CD4-positive, alpha-beta memory T cell (primary cell): ENCODE measurements at places on chromosomes 7 and 10.

- no peak for DNase-seq
Measured at GRCh38 chr10:15182540-15183207, 14.2 kb upstream of the NMT2 start.

GRCh38 chr10:89475125-89475524, 60.3 kb downstream of the SLC16A12 start:
- no peak for DNase-seq

DNA sequence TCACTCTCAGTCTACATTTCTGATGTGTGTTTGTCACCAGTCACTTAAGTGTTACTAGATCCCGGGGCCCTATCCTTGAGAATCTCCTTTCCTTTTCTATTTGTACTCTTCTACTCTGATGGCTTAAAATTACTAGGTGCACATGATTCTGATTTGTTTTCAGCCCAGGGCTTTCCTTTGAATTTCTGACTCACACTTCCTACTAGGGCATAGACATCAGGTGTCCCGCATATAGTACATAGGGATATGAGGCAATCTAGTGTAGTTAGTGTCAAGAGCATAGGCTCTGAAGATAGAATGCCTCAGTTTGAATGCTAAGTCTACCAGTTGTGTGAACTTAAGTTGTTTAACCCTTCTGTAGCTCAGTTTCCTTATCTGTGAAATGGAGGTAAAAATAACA, 49.4 kb upstream of the LRRN3 start:
- DNase-seq: no peak

- no peak for DNase-seq
Measured at GRCh38 chr10:69285699-69286098, 7.4 kb downstream of the HK1 start.

DNA sequence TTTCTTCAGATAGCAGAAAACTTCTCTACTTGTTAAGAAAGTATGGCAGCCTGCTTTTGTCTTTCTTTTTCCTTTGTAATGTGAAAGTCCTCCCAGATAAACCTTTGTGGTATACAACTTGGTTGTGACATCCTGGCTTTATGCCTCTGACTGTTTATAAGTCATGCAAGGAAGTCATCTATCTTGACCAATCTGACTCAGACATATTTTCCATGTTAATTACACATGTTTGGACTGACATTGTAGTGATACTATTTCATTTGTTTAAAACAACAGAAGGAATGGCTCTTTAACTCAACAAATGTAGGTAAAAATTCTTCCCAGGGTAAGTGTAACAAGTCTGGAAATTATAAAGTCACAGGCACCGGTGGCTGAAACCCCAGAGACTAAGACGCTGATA, 341.6 kb upstream of the MEOX2 start:
- no peak for DNase-seq

GRCh38 chr7:101598422-101598985, 30.6 kb downstream of the MYL10 start:
- no peak for DNase-seq

GRCh38 chr10:126640401-126640800, 30.1 kb downstream of the C10orf90 start:
- DNase-seq: no peak

GRCh38 chr7:88243345-88243909, 23.6 kb upstream of the SRI start:
- DNase-seq: peak; percentile 12

DNA sequence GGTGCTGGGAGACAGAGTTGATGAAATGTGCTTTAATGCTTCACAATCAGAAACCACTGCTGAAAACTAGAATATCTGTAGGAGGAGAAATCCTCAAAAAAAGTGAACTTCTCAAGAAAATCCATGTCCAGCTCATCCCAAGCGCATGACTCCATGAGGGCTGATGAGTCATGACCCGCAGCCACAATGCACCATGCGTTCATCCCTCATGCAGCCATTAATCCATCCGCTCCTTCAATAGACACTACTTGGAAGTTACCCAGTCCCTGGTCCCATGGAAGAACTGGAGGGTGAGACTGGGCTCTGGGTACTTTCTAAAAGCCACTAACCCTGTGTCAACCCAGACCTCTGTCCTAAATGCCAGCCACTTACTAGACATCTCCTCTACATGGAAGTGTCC, 24.4 kb downstream of the TMEM273 start:
- no peak for DNase-seq

DNA sequence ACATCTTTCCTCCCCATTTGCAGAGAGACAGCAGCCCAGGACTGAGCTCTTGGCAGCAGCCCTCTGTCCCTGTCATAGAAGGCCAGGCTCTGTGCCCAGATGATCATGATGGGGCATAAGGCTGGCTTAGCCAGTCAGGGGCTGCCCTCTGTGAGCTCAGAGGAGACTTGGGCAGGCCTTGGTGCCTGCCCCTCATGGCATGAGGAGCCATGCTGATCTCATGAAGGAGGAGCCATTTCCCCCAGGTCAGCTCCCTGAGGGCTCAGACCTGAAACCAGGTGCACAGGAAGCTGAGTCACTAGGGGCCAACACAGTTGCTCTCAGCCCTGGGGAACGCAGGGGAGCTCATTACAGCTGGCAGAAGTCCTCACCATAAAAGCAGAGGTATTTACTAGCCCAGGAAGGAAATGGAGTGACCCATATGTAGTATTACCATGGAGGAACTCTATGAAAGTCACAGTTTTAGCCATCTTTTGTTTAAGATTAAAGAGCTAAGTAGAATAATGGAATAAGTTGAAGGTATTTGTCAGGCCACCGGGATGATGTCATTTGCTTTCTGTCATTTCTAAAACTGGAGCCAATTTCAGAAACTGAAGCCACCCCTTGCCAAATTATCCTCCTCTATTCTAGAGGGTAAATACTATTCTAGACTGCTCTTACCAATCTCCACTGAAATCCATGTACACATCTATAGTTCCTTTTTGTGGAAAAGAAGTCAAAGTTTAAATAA, 362.4 kb upstream of the ZNF32 start:
- DNase-seq: no peak

DNA sequence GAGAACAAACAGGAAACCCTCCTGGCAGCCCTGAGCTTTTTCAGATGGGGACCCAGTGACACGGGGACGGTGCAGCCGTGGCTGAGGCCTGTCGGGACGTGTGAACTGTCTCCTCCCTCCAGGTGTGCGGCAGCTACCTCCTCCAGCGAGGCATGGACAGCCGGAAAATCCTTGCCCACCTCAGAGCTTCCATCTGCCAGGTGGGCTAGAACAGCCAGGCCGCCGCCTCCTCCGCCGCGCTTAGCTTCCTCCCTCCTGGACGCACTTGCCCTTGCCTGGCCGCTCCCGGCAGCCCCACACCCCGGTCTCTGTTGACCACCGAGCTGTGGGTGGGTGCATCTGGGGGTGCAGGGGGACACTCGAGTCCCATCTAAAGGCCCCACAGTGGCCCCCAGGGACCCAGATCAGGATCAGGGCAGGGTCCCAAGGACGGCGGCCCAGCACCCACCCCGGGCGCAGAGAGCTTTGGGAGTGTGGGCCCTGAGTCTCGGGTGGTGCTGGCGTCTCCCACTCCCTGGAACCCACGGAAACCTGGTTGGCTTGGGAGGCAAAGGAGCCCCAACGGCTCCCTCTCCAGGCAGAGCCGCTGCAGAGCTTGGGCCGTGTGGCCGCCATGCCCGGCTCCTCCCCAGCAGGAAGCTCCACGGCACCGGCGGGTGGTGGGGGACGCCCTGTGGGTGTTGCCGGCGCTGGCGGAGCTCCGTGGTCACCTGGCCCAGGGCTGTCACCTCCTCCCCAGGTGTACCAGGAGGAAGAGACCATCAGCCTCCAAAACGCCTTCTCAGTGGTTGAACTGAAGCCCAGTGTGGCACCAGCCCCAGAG, 32.9 kb upstream of the UTF1 start:
- no peak for DNase-seq

GRCh38 chr10:110115784-110116520, 91.5 kb upstream of the MXI1 start:
- DNase-seq: no peak

DNA sequence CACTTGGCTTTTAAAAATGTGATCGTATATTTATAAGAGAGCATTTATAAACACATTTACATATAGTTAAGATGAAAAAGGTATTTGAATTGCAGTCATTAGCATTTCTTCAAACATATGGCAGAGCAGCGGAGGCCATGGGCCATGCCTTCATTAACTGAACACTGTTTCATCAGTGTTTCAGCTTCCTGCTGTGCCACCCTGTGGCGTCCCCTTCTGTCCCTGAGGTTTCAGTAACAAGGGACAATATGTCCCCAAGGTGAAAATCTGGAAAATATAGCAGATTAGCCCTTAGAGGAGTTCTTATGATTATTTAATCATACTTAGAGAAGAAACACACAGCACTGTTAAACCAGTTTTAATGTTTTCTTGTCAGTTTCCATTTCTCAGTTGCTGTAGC, 577.8 kb downstream of the ETV1 start:
- DNase-seq: no peak

GRCh38 chr10:121296378-121296777, 301.9 kb downstream of the FGFR2 start:
- no peak for DNase-seq

GRCh38 chr10:121444520-121445165, 153.6 kb downstream of the FGFR2 start:
- DNase-seq: no peak

DNA sequence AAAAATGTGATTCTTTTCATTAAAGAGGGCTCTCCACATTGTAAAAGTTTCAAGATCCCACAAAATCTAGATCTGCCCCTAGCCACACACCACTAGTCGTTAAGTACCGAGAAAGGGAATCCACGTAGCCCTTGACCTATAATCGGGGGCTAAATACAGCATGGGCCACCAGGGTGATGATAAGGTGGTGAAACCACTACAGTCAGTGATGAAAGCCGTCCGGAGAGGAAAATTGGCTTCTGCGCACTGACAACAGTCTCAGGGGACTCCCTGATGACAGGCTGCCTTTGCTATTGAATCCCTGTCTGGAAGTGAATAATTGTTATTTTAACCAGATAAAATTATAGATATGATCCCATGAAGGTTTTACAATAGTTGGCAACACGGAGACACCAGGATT, 4.6 kb downstream of the TECTB start:
- no peak for DNase-seq

DNA sequence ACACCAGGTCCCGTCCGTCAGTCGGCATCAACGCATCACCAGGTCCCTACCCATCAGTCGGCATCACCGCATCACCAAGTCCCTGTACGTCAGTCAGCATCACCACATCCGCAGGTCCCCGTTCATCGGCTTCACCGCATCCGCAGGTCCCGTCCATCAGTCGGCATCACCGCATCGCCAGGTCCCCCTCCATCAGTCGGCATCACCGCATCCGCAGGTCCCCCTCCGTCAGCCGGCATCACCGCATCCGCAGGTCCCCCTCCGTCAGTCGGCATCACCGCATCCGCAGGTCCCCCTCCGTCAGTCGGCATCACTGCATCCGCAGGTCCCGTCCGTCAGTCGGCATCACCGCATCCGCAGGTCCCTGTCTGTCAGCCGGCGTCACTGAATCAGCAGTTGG, 55.1 kb downstream of the IGF2BP3 start:
- no peak for DNase-seq

DNA sequence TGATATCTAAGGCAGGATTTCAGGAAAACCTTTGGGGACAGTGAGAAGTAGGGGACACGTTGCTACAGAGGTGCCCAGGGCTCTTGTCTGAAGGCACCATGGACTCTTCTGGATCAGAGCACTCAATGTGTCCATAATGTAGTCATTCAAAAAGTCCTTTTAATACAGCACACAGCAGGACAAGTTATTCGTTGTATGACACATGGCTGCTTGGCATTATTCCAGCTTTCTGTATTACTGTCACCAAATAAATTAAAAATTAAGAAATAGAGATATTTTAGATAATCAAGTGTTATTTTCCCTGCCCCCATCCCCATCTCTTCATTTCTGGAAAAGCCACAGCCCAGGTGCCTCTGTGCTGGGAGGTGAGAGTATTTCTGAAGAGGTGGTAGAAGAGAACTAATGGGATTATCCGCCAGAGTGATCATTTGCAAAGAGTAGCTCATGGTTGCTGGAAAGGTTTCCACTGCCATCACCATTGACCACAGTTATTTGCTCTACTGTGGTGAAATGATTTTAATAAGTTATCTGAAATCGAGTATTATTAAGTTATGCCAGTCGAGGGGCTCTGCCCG, 83.0 kb downstream of the CXCL12 start:
- no peak for DNase-seq

GRCh38 chr10:4018054-4018511, 233.1 kb upstream of the KLF6 start:
- no peak for DNase-seq

GRCh38 chr7:103934508-103934907, 55.0 kb downstream of the RELN start:
- no peak for DNase-seq

- no peak for DNase-seq
Measured at GRCh38 chr7:133912916-133913697, 214.0 kb upstream of the LRGUK start.

DNA sequence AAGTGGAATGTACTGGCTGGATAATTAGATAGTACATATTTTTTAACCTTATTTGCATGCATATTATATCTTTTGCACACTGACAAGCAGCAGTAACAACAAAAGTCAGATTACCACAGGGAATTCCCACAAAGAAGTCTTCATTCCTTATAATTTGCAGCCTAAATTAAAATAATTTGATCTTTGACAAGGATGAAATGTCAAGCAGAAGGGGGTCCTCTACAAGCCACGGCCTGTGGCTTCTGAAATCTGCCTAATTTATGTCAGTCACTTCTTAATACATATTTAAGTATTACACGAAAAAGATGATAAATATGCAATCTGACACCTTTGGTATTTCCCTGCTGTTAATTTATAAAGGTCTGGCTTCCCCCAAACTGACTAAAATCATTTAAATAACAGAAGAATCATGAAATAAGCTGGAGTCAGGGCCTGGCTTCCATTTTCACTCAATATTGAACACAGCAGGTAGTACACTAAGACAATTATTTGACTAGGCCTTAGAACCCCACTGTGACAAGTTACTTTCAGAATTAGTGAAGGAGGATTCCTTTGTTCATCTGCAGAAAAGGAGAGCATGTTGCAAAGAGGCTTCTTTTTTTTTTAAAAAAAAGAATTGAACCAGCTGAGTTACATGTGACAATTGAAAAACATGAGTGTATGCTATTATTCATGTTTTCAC, 351.1 kb upstream of the ETV1 start:
- no peak for DNase-seq

DNA sequence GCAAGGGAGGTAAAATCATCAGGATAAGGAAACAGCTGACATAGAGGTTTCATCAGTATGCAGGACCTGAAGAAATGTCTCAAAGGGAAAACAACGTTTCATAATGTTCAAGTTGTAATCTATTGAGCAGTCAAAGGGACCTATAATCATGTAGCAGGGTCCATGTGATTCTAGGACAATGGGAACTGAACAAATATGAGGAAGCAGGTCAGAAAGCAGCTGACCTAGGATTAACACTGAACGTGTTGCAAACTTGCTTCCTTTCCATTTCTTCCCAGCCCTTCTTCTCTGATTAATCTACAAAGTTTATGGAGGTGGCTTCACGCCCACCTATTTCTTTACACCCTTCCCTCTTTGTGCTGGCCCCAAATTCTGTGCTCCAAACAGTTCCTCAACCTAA, 256.9 kb upstream of the AKR1E2 start:
- DNase-seq: no peak
